ENCODE measurements at places on chromosomes 13 and 19. TPM values are rescaled to one million over a fixed set of nuclear protein-coding genes. Genes with fewer than 3 reads are reported as not detected.

GRCh38 chr13:78437781-78438180 lies 165.6 kb downstream of the POU4F1 start:
- DNase-seq = no peak

DNA sequence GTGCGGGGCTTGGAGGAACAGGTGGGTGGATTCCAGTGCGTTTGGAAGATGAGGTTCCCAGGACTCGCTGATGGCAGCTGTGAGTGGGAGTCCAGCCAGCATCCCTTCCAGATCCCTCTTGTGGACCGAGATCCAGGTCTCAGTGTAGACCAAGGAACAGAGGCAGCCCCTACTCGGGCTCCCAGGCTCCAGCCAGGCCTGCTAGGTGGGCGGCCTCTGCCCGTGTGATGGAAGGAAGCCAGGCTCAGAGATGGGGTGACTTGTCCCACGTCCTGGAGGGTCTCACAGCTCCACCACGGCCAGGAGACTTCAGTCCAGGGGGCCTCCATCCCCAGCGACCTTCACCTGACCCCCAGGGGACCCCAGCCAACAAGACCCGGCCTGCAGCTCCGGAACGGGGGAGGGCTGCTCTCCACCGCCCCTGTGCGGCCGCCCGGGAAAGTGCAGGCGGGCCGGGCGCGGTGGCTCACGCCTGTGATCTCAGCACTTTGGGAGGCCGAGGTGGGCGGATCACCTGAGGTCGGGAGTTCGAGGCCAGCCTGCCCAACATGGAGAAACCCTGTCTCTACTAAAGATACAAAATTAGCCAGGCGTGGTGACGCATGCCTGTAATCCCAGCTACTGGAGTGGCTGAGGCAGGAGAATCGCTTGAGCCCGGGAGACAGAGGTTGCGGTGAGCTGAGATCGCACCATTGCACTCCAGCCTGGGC lies 729 bp upstream of the MADCAM1 start:
- peak; percentile 46 for DNase-seq

- DNase-seq = no peak
Observed at GRCh38 chr19:18269070-18269723, 5.1 kb downstream of the IQCN start.

DNA sequence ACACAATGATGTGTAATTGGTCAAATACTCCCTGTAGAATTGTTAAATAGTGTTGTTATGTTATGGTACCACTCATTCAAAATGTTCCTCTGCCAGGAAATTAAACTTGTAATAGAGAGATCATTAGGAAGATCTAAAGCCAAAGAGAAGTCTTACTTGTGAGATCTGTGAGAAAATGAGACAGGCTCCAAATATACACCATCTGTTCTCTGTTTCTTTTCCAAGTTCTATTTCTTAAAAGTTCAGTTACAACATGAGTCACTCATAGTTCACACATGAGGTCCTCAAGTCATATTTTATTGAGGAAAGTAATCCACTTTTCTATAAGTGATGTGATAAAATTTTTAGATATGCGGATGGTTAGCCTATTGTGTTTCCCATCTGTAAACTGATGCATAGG lies 1038.1 kb upstream of the PRR20A start:
- DNase-seq = no peak

DNA sequence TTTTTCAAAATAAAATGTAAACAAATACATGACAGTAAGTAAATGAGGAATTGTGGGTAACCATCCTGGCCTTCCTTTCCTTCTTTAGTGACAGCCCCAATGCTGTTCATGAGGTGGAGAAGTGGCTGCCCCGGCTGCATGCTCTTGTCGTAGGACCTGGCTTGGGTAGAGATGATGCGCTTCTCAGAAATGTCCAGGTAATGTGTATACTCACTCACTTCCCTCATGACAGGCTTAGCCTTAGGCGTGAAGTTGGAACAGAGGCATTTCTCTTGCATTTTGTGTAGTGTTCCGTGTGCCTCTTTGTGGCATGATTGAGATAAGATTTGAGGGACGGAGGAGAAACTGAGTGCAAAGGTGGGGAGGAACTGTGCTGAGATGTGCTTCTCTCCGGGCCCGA lies 12.0 kb downstream of the NAXD start:
- DNase-seq = no peak

DNA sequence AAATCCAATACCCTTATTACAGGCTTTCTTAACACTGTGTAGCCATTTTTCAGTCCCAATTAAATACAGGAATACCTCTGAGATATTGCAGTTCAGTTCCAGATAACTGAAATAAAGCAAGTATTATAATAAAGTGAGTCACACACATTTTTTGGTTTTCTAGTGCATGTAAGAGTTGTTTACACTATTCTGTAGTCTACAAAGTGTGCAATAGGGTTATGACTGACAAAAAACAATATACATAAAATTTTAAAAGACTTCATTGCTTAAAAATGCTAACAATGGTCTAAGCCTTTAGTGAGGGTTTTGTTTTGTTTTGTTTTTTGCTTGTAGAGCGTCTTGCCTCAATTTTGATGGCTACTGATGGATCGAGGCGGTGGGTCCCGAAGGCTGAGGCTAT lies 434.4 kb upstream of the NBEA start:
- DNase-seq = no peak

DNA sequence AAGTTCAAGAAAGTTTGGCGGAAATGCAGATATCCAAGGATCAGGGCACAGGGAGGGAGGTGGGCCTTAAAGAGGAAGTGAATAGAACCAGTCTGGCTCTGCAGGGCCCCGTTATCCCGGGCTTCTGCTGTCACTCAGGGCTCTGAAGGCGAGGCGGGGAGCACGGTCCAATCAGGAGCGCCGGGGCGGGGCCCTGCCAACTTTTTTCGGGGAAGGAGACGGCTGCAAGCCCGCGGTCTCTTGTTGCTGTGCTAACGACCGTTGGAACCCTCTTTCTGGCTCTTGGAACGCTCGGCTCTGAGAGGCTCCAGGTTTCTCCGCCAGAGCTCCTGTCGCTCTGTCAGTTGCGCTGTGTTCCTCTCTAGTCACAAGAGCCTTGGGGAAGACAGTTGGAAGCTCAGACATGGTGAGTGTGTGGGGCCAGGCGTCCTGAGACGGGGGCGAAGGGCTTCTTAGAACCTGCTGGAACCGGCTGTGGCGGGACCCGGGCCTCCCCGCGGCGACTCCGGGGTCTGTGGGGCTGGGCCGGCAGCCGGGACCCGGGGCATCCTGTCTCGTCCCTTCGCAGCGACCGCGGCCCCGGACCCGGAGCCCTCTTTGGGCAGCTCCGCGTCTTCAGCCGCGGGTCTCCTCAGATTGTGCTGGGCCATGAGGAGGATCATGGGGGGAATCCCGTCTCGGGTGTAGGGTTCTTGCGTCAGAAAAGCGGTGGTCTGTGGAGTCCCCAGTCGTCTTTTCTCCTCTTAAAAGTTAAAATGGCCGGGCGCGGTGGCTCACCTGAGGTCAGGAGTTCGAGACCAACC lies 27.7 kb downstream of the ZNF844 start:
- DNase-seq = peak; percentile 6

OPA3 gene
- total RNA-seq = 10.8 TPM

MCEMP1 gene
- total RNA-seq = not detected

ZNF85 gene
- total RNA-seq = 7.6 TPM

DMPK gene
- 32.9 TPM for total RNA-seq

SIGLEC12 gene
- total RNA-seq = not detected

Data from CD4-positive, alpha-beta memory T cell (primary cell).